ENCODE measurements at places on chromosomes 1 and 21.

DNA sequence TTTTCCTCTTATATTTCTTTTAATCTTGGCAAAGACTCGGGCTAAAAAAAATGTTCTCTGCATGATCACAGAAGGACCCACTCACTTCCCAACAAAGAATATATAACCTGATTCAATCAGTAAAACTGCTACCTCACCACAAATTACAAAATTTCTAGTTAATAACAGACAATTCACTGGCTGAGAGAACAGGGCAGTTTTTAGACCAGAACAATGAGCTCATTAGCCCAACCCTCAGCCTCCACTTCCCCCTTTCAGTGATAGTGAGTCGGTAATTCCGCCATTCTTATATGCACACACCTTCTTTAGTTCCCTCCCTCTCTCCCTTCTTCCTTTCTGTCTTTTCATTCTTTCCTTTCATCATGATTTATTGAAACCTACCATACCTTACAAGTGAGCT is 8.9 kb downstream of the SIPA1L2 start:
- DNase-seq: no peak
- peaks cover 6% of the 10 kb centered on the region for H3K36me3 ChIP-seq
- no peak overlapping the region for H3K4me3 ChIP-seq
- peaks cover 10% of the 10 kb centered on the region for H3K4me1 ChIP-seq
- peaks cover 20% of the 10 kb centered on the region for H3K27me3 ChIP-seq

GRCh38 chr1:154567386-154568156 is at the start of gene CHRNB2:
TSS of gene CHRNB2 (plus strand) at chr1:154567778. CDS start at chr1:154568045, 267 bp downstream.
- H3K36me3 ChIP-seq: peaks cover 14% of the 10 kb centered on the region
- peaks cover 8% of the 10 kb centered on the region for H3K4me1 ChIP-seq
- H3K27ac ChIP-seq: no peak within 1 kb of the TSS
- peak; percentile 83 for DNase-seq

- DNase-seq: no peak
- no peaks in the 10 kb centered on the region for H3K27me3 ChIP-seq
- no peak overlapping the region for H3K27ac ChIP-seq
- peaks cover 2% of the 10 kb centered on the region for H3K36me3 ChIP-seq
- peaks cover 4% of the 10 kb centered on the region for H3K4me1 ChIP-seq
Measured at GRCh38 chr1:212513586-212513985, 80.9 kb downstream of the NENF start.

- no peak overlapping the region for H3K27ac ChIP-seq
- no peaks in the 10 kb centered on the region for H3K4me1 ChIP-seq
- peaks cover 37% of the 10 kb centered on the region for H3K27me3 ChIP-seq
- no peaks in the 10 kb centered on the region for H3K36me3 ChIP-seq
Measured at GRCh38 chr1:171754353-171754705, 12.5 kb upstream of the VAMP4 start.

DNA sequence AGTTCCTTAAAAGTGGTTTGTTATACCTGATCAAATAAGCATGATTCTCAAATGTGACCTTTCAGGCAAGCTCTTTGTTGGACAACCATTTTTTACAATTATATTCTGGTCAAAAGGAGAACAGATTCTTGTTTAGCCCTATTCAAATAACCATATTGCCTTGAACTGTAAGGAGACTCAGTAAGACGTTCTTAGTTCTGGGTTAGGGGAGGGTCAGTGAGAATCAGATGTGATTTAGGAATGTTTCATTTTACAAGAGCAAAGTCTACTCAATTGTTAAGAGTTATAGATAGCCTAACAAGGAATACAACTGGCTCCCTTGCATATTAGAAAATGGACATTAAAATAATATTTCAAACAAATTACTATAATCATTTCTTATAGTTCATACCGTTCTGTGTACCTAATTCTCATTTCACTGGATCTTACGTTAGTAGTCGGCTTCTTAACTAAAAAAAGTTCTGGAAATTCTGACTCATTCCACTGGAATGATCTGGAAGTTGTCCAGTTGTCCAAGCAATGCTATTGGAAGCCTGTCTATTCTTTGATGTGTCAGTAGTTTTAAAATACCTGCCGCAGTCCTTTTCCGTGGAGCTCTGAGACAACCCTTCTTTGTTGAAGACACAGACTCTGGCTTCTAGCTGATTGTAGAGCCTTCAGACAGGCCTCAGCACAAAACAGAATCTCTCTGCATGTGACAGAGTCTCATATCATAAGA is 88.8 kb downstream of the MAST2 start:
- H3K36me3 ChIP-seq: peaks cover 6% of the 10 kb centered on the region
- H3K27ac ChIP-seq: peak overlapping the region; percentile 91
- H3K4me3 ChIP-seq: no peak overlapping the region
- peak; percentile 33 for DNase-seq
- H3K4me1 ChIP-seq: peaks cover 25% of the 10 kb centered on the region
- H3K27me3 ChIP-seq: no peaks in the 10 kb centered on the region

GRCh38 chr1:180916771-180917170 is 4.1 kb downstream of the KIAA1614 start:
- no peak overlapping the region for H3K4me3 ChIP-seq
- peaks cover 4% of the 10 kb centered on the region for H3K36me3 ChIP-seq
- H3K27me3 ChIP-seq: peaks cover 58% of the 10 kb centered on the region
- peaks cover 3% of the 10 kb centered on the region for H3K4me1 ChIP-seq
- no peak overlapping the region for H3K27ac ChIP-seq

DNA sequence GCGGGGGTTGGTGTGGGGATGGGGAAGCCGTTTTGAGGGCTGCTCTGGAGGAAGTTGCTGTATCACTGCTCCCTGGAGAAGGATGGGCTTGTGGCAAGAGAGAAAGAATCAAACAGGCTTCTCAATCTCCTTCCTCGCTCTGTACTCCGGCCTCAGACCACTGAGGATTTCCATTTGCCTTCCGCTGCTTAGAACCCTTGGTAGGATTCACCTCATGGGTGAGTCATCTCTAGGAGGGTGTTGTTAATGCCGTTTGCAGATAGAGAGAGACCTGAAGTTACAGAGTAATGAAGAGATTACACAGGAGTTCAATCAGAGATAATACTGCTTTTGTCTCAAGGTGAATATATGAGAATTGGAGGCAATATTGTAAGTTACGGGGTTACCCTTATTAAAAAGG is 15.3 kb downstream of the SLC35F3 start:
- DNase-seq: no peak
- H3K4me3 ChIP-seq: no peak overlapping the region
- no peaks in the 10 kb centered on the region for H3K27me3 ChIP-seq

- no peak for DNase-seq
- no peaks in the 10 kb centered on the region for H3K27me3 ChIP-seq
- no peaks in the 10 kb centered on the region for H3K4me1 ChIP-seq
Measured at GRCh38 chr1:11067716-11068599, 8.1 kb upstream of the SRM start.

DNA sequence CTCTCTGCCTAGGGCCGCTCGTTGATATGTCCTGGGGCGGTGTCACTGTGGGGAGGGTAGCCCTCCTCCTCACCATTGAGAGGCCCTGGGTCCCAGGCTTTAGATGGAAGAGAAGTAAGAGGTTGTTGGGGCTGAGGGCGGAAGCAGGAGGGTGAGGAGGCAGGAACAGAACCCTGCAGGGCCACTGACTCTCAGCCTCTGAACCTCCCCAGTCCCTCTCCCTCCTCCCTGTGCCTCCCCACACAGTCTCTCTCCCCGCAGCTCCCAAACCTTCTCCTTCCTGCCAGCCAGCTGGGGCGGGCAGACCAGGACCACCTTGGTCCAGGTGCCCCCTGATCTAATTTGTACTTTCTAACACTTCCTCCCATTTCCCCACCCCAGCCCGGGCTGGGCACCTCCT is 14.3 kb upstream of the FAM131C start:
- no peak overlapping the region for H3K27ac ChIP-seq
- H3K36me3 ChIP-seq: no peaks in the 10 kb centered on the region
- H3K27me3 ChIP-seq: no peaks in the 10 kb centered on the region
- no peak for DNase-seq
- H3K4me1 ChIP-seq: peaks cover 15% of the 10 kb centered on the region

- no peaks in the 10 kb centered on the region for H3K27me3 ChIP-seq
- no peak for DNase-seq
- peaks cover 33% of the 10 kb centered on the region for H3K4me1 ChIP-seq
- H3K36me3 ChIP-seq: no peaks in the 10 kb centered on the region
- no peak overlapping the region for H3K27ac ChIP-seq
Measured at GRCh38 chr1:87957331-87957730, 628.7 kb downstream of the LMO4 start.

GRCh38 chr1:202416641-202417040 is 68.1 kb downstream of the PPP1R12B start:
- DNase-seq: no peak
- H3K4me1 ChIP-seq: peaks cover 19% of the 10 kb centered on the region

GRCh38 chr1:2437617-2438016 is 25.3 kb upstream of the PEX10 start:
- H3K27me3 ChIP-seq: peaks cover 50% of the 10 kb centered on the region
- H3K4me3 ChIP-seq: no peak overlapping the region
- DNase-seq: no peak
- no peaks in the 10 kb centered on the region for H3K36me3 ChIP-seq
- H3K27ac ChIP-seq: no peak overlapping the region

DNA sequence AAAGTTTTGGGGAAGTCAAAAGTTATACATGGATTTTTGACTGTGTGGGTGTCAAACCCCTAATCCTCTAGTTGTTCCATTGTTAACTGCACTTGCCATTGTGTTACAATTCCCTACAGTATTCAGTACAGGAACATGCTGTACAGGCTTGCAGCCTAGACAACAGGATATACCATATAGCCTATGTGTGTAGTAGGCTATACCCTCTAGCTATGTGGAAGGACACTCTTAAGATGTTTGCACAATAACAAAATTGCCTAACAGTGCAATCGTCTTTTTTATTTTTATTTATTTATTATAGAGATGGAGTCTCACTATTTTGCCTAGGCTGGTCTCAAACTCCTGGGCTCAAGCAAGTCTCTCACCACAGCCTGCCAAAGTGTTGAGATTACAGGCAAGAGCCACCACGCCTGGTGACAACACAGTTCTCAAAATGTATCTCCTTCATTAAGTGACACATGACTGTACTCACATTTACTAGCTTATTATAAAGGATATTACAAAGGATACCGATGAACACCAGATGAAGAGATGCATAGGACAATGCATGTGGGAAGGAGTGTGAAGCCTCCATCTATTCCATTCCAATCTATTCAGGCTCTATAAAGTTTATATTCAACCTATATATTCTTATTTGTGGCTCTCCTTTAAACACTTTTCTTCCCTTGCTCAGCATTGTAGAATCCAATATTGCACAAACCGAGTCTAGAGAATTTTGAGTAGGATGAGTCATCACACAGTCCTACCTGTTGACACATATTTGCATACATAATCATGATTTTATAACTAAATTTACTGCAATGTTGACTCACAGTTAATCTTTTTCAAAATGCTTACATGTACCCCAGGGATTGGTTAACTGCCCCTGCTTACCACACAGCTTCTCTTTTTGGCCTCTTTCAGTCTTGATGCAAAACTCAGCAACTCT is 28.4 kb upstream of the CEP350 start:
- peaks cover 36% of the 10 kb centered on the region for H3K4me1 ChIP-seq
- H3K4me3 ChIP-seq: no peak overlapping the region
- peaks cover 6% of the 10 kb centered on the region for H3K36me3 ChIP-seq
- H3K27me3 ChIP-seq: no peaks in the 10 kb centered on the region
- no peak for DNase-seq

- no peak overlapping the region for H3K27ac ChIP-seq
- no peak overlapping the region for H3K4me3 ChIP-seq
- no peaks in the 10 kb centered on the region for H3K4me1 ChIP-seq
Measured at GRCh38 chr1:12071892-12072291, 8.8 kb downstream of the TNFRSF8 start.

DNA sequence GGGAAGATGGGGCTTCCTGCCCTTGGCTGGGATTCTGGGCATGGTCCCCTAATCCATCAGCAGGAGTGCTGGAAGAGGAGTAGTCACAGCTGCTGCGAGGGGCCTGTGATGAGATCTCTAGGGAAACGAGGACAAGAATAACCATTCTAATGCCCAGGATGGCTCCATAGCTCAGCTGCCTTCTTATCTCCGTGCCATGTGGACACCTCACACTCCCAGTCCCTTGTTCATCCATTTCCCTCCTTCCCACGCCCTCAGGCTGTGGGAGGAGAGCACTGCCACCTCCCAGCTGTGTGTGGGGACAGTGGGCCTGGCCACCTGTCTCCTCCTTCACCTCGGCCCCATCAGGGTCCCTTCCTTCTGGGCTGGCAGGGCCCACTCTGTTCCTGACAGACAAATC is 16.1 kb upstream of the ETV3 start:
- peak overlapping the region; percentile 40 for H3K4me3 ChIP-seq
- H3K27me3 ChIP-seq: peaks cover 32% of the 10 kb centered on the region
- no peak for DNase-seq
- peak overlapping the region; percentile 4 for H3K27ac ChIP-seq

- no peaks in the 10 kb centered on the region for H3K4me1 ChIP-seq
- H3K36me3 ChIP-seq: no peaks in the 10 kb centered on the region
- no peak overlapping the region for H3K27ac ChIP-seq
Measured at GRCh38 chr1:163131981-163132380, 62.8 kb downstream of the RGS4 start.

GRCh38 chr1:238892612-238893011 is 493.8 kb upstream of the CHRM3 start:
- no peaks in the 10 kb centered on the region for H3K27me3 ChIP-seq
- peak; percentile 78 for DNase-seq
- H3K4me3 ChIP-seq: peak overlapping the region; percentile 31
- peaks cover 41% of the 10 kb centered on the region for H3K4me1 ChIP-seq
- H3K36me3 ChIP-seq: peaks cover 10% of the 10 kb centered on the region
- peak overlapping the region; percentile 92 for H3K27ac ChIP-seq

GRCh38 chr1:115400891-115401290 is 62.8 kb upstream of the NGF start:
- H3K36me3 ChIP-seq: no peaks in the 10 kb centered on the region
- no peak overlapping the region for H3K27ac ChIP-seq
- H3K4me3 ChIP-seq: no peak overlapping the region
- no peak for DNase-seq

DNA sequence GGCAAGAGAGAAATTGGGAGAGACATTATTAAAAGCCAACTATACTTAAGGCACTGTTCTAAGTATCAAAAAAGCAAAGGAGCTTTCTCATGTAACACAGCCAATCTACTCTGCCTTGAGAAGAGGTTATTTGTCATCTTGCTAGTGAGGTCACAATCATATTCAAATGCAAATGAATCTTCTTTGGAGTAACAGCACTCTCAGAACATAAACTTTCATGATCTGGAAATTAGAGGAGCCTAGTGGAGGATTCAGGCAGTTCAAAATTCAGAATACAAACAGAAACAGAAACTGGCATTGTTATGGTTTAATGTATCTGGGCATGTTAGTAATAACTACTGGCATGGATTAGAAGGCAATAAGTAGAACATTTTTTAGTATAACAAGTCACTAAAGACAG is 57.4 kb downstream of the ARID4B start:
- DNase-seq: no peak
- no peaks in the 10 kb centered on the region for H3K27me3 ChIP-seq
- no peaks in the 10 kb centered on the region for H3K36me3 ChIP-seq
- H3K4me3 ChIP-seq: no peak overlapping the region
- H3K27ac ChIP-seq: no peak overlapping the region

DNA sequence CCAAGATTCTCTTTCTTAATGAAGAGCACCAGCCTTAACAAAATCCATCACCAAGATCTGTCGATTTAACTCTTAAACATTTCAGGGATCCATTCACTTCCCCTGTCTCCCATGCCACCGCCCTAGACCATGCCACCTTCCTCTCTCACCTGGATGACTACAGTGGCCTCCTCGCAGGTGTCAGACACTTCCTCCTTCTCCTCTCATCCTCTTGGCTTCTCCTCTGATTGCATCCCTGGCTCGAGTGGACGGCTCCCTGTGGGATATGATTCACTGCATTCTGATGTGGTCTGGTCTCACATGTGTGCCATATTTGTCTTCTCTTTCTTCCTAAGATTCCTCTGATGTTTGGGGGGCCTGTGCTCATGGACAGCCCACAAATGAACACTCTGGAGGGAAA is 66.4 kb upstream of the KLHDC7A start:
- peaks cover 30% of the 10 kb centered on the region for H3K27me3 ChIP-seq
- H3K27ac ChIP-seq: no peak overlapping the region
- H3K4me3 ChIP-seq: no peak overlapping the region
- peaks cover 14% of the 10 kb centered on the region for H3K4me1 ChIP-seq
- no peaks in the 10 kb centered on the region for H3K36me3 ChIP-seq
